ENCODE measurements at places on chromosomes 5 and 9.

DNA sequence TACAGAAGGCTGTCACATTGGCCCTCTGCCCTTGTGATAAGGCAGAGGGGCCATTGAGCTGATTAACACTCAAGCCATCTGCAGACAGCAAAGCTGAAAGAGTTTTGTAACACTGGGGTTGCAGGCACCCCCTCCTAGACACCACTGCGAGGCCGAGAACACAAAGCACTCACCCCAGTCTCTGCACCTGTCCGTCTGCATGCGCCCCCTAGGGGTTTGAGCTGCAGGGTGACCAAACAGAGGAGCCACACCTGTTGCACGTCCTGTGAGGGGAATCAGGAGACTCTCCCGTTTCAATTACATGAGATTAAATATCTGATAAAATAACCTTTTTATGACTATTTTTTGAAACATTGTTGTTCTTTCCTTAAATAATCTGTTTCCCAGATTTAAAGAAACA lies 1180.4 kb downstream of the CDH9 start:
- no peak for DNase-seq

DNA sequence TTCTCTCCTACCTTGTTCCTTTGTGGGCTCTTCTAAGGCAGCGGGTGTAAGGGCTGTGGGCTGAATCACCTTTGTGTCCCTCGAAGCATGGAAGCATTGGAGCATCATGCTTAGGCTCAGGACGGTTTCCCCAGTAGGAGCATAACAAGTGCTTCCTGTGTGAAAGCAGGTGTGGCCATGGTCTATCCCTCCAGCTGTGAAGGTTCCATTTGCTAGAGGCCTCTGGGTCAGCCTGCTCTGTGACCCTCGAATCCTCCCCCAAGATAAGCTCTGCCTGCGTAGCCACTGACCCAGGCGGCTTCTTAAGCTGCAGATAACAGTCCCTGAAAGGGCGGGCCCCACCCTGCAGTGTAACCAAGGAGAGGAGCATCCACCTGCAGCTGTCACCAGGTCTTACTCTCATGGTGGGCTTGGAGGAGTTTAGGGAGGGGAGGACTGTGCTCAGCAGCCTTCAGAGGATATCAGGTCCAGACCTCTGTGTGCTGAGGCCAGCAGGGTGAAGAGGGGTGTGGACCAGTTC lies 8.4 kb upstream of the NDST1 start:
- DNase-seq, result no peak

DNA sequence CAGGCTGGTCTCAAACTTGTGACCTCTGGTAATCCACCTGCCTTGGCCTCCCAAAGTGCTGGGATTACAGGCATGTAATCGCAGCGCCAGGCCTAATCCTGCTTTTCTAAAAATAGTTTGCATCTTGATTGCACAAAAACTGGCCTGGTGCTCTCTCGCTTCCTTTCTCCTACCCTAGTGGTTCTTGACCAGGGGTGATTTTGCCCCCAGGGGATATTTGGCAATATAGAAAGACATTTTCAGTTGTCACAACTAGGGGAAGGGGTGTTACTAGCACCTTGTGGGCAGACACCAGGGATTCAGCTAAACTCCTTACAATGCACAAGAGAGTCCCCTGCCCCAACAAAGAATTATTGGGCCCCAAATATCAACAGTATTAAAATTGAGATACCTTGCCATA lies 139.8 kb downstream of the DROSHA start:
- no peak for DNase-seq

GRCh38 chr5:135240781-135241360 lies 158.2 kb downstream of the MACROH2A1 start:
- no peak for DNase-seq

DNA sequence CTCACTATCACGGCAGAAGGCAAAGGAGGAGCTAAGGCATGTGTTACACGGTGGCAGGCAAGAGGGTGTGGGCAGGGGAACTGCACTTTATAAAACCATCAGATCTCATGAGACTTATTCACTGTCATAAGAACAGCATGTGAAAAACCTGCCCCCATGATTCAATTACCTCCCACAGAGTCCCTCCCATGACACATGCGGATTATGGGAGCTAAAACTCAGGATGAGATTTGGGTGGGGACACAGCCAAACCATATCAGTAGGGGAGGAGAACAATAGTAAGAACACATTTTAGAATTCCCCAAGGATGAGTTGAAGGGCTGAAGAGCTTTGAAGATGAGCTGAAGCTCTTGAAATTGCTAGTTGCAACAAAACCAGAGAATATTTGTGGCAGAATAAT lies 287.9 kb downstream of the SMARCA2 start:
- no peak for DNase-seq

DNA sequence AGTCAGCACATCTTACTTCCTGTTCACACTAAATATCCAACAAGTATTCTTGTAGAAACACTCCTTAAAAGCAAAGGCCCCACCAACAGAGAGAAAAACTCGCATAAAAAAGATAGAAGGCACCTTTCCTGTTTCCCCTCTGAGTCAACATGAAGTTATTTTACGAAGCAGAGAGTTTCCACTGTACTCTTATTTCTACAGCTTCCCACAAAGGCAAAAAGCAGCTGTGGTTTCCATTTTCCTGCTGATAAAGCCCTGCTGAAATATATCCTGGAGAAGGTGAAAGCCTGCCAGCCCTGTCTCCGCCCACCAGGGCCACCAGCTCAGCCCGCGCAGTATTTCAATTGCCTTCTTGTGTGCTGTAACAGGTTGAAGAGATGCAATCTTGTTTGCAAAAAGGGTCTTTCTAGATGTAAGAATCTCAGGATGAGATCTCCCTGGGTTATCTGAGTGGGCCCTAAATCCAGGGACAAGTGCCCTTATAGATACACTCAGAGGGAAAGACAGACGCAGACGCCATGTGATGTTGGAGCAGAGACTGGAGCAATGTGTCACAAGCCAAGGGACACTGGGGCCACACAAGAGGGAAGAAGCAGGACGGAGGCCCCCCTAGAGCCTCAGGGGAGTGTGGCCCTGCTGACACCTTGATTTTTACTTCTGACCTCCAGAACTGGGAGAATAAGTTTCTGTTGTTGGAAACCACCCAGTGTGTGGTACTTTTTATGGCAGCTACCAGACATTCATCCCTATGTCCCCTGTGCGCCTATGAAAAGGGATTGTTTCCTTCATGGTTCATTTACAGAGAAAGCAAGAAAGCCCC lies 19.9 kb downstream of the SEMA4D start:
- peak; percentile 43 for DNase-seq

All from RWPE1 (cell line).